ENCODE measurements at places on chromosomes 3 and 15.

GRCh38 chr15:89330881-89331595 lies 3.6 kb downstream of the POLG start:
- no peak for DNase-seq

GRCh38 chr3:44228900-44229299 lies 12.8 kb upstream of the TOPAZ1 start:
- no peak for DNase-seq

- DNase-seq: no peak
Measured at GRCh38 chr3:107346564-107346963, 30.7 kb upstream of the CCDC54 start.

GRCh38 chr15:40281801-40282146 lies 1.1 kb downstream of the ANKRD63 start:
- no peak for DNase-seq

DNA sequence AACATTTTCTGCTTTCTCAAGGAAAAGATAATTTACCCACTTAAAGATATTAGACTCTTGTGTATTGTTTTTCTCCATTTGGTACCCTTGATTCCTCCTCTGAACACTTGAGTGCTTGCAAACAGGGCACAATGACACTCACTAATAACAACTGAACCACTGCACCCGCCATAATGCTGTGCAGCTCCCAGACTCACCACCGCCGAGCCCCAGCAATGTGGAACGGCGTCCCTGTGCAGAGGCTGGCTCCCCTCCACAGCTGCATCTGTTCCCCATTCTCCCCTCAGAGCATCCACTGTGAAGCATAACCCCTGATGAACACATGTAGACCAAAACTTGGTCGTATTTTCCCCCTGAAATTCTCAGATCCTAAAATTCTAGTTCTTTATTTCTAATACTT lies 276.2 kb upstream of the PLSCR5 start:
- no peak for DNase-seq

- DNase-seq: no peak
Measured at GRCh38 chr3:33775363-33775762, 23.1 kb upstream of the PDCD6IP start.

DNA sequence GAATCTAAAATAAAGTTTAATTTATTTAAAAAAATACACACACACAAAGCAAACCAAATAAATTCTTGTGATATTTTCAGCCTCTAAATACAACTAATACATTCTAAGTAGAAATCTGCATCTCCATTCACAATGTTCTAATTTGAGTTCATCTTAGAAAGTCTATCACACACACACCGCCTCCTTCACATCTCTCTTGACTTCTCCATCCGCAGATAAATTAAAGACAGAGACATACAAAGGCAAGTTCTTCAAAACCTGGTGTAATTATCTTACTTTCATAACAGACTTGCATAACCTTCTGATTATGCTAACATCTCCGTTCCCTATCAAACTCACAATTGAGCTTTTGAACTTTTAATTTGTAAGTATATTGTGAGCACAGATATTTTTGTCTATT lies 657.3 kb downstream of the VGLL3 start:
- no peak for DNase-seq

DNA sequence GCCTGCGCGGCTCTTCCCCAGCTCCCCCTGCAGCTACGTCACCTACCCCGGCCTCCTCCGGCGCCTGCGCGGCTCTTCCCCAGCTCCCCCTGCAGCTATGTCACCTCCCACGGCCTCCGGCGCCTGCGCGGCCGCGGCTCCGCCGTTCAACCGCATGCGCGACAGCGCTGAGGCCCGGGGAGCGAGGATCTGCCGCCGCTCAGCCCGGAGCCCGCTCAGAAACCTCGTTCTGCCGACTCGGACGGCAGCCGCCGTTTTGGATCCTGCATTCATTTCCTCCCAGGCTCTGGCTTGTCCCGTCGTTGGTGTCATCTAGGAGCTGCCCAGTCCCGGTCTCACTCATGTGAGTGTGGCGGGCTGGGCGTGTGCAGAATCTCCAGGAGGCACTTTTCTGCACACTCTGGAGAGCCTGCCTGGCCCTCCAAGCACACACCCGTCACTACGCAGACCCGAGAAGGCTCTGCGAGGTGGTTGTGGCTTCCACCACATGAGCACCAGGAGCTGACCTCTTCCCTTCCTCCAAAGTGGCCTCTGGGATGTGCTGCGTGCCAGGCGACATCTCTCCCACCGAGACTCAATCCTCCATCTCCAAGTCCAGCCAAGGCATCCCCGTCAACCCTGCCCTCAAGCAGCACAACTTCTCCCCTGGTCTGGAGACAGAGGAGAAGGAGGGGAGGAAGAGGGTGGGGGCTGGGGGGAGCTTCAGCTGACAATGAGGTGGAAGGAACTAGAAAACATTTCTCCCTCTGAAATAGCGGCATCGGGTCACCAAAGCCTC lies 165.3 kb downstream of the CHSY1 start:
- no peak for DNase-seq

DNA sequence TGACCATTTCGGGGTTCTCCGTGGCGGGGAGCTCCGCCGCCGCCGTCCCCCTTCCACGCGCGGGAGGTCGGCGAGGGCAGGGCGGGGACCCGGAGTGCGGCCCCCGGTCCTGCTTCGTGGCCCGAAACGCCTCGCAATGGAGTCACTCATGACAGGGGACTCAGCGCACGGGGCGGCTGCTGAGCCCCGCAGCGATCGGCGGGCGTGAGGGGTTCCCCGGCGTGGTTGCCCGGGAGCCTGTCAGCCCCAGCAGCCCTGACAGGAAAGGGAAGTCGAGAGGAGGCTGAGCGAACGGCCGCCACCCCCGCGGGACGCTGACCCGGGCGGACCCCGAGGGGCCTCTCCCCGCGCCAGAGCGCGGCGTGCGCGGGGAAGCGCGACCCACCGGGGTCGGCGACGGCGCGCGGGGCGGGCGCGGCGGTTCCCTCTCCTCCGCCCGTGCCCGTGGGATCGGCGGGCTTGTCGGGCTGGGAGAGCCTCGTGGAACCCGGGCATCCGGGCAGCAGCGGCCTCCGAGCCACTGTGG lies 564 bp upstream of the PIGZ start:
- peak; percentile 53 for DNase-seq

- DNase-seq: no peak
Measured at GRCh38 chr3:66041828-66042227, 3.1 kb upstream of the MAGI1 start.

- DNase-seq: no peak
Measured at GRCh38 chr3:131731709-131732108, 228.9 kb upstream of the MRPL3 start.

DNA sequence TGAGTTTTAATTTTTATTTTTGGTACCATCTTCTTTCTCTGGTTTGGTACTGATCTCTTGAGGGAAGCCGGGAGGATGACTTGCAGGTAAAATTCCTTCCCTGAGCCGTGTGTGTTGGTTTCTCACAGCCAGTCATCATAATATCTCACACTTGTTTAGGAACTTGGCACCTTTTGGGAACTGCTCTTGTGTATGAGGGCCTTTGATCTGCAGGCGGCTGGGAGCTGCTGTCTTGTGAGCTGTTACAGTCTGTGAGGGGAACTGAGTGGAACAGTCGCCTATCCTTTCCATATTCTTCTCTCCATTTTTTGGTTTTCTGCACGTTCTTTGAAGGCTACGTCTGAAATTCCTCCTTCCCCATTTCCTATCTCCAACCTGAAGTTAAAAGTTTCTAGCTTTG lies 75.2 kb downstream of the CACNA2D3 start:
- DNase-seq: no peak

- no peak for DNase-seq
Measured at GRCh38 chr3:31906182-31906581, 74.9 kb downstream of the OSBPL10 start.

DNA sequence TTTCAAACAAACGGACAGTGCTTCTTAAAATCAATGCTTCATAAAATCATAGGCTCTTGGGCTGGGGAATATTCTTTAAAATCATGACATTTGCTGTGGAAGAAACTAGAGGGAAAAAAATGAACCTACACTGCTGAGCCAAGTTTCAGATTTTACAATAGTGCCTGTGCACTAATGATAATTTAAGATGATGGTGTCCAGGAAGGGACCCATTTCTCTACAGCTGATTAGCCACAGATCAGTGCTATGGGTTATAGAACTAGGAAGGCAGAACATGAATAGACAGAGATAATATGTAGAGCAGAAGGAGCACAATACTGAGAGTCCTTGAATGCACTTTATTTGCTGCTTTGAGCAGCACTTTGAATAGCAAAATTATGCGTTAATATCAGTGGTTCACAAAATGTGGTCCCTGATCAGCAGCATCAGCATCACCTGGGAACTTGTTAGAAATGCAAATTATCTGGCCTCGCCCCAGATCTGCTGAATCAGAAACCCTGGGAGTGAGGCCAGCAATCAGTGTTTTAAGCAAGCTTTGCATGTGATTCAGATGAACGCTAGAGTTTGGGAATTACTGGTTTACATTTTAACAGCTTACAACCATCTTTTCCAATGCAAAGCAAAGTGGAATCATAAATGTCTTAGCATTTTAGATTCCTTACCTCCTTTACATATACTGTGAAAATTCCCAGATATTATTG lies 135.8 kb upstream of the ANKRD28 start:
- no peak for DNase-seq

DNA sequence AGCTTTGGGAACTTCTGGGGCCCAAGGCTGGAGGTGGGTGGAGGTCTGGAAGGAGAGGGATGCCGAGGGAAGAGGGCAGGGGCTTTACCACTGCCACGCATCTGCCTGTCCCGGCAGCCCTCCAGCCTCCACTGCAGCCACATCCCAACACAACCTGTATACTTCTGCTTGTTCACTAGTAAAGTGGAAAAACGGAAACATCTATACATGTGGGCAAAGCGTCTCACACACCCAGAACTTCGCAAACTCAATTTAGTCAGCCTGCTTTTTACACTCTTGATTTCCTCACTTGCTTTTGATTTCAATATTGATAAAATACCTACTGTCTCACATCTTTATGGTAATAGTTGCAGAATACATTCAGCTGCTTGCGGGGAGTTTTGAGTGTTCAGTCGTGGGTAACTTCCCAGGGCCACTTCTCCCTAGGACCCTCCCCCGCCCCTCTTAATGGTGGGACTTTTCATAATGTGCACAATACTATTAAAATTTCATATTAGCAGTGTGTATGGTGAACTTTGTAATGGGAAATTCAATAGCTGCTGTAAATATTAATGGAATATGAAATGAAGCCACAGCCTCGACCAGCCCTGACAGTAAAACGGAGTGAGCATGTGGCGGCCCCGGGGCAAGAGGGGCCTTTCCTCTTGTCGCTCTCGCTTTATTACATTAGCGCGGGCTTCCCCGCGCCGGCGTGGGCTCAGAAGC lies 85.2 kb downstream of the NR2F2 start:
- no peak for DNase-seq

GRCh38 chr3:26647078-26647477 lies 24.5 kb downstream of the LRRC3B start:
- no peak for DNase-seq

DNA sequence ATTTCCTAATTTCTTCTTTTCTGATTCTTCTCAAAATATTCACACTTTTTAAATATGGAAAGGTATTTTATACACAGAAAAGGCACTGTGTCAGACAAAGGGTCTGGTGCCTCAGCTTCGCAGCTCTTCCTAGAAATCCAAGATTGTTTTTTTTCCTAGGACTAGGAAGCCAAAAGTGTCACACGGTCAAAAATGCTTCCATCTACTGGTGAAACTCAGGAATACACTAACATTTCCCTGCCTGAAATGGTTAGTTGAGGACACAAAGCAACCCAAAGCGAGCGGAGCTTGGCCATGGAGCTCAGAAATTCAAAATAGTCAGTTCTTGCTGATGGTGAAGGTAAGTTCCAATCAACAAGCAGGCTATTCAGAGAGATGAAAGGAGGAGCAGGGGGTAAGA lies 426.5 kb upstream of the RASGRP1 start:
- DNase-seq: no peak

DNA sequence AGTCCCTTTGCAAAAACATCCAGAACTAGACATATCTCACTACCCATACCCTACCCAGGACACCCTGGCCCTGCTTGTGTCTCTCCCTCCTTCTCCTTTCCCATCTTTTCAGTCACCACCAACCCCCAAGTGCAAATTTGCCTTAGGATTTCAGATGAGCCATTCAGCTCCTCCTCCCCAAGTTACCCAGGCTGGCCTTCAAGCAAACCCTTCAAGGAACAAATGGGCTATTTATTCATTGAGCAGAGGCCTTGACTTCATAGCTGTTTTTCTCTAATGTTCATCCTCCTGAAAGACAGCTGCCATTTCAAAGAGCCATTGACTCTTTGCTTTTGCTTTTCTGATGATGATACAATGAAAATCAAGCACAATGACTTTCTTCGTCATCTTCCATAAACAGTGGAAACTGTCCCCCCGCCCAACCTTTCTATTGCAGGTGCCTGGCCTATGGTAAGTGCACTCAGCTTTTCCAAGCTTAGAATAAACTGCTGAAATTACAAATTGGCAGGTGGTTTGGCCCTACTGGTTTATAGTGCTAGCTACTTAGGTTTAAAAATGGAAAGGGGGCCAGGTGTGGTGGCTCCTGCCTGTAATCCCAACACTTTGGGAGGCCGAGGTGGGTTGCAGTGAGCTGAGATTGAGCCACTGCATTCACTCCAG lies 26.1 kb upstream of the KLHL6 start:
- no peak for DNase-seq

GRCh38 chr3:143716731-143717130 lies 131.5 kb downstream of the SLC9A9 start:
- no peak for DNase-seq

DNA sequence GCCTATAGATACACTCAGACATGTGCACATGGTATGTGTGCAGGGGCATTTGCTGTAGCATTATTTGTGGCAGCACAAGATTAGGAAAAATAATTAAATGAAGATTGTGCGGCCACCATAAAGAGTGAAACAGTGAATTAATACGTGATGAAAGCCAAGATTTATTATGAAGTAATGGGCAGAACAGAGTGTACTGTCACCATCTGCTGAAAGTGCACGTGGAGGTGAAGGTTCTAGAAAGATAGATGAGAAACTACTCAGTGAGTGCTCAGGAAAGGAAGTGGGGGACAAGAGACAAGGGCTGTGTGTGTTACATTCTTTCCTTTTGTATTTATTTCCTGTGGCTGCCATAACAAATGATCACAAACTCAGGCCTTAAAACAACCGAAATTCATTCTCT lies 246.1 kb upstream of the ATP10A start:
- DNase-seq: no peak

DNA sequence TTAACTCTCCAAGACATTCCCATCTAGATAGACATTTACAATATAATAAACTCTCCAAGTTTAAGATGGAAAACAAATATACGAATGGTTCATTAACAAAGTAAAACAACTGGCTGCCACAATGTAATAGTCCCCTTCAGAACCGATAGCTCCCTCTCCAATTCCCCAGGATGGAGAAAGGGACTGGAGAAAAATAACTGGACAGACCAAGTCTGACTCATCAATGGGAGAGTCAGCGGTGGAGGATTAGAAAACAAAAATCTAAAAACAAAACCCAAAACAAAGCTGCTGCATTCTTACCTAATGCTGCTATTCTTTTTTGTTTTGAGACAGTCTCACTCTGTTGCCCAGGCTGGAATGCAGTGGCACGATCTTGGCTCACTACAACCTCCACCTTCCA lies 468.1 kb downstream of the SHQ1 start:
- DNase-seq: no peak
